ENCODE measurements at places on chromosomes 4 and X.

DNA sequence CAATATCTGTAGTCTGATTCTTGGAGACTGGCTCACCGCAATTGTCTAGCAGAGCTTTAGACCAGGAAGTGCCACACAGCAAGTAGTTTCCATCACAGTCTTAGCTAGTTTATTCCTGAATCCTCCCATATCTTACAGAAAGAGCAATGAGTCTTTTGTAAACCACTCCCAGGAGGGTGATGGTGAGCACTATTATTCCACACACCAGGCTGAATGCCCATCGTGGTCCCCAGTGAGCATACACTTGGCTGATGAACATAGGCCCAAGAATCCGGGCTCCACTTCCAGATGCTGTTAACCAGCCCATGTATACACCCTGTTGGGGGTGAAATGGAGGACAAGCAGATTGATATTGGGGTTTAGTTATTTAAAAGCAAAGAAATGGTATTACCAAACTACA, 39.8 kb downstream of the PLK4 start:
- peaks cover 38% of the 10 kb centered on the region for H3K36me3 ChIP-seq
- no peak overlapping the region for H3K27ac ChIP-seq
- peak overlapping the region; percentile 6 for H3K4me3 ChIP-seq
- no peaks in the 10 kb centered on the region for H3K4me1 ChIP-seq
- DNase-seq, result no peak

DNA sequence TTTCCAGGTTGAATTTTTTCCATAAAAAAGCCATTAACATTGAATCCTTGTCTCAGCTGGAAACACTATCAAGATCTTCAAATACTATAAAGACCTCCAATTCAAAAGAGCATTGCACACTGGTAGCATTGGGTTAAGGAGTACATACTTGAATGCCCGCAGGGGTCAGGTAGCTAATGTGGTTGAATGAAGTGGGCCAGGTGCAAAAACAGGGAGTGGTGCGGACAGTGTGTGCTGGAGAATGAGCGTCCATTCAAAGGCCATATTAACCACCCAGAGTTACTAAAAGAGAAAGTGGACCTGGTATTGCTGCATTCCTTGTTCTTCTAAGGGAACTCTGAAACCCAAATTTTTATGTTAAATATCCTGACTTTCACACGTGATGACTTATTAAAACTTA, 91.6 kb downstream of the NYX start:
- no peak overlapping the region for H3K4me3 ChIP-seq
- DNase-seq, result no peak
- peaks cover 9% of the 10 kb centered on the region for H3K27me3 ChIP-seq
- H3K27ac ChIP-seq, result no peak overlapping the region
- H3K36me3 ChIP-seq, result no peaks in the 10 kb centered on the region

- DNase-seq, result no peak
- H3K4me1 ChIP-seq, result peaks cover 1% of the 10 kb centered on the region
- no peak overlapping the region for H3K27ac ChIP-seq
- H3K36me3 ChIP-seq, result no peaks in the 10 kb centered on the region
- no peak overlapping the region for H3K4me3 ChIP-seq
Measured at GRCh38 chrX:39652336-39652735, 445.4 kb downstream of the BCOR start.

GRCh38 chr4:88613417-88613875, 21.2 kb downstream of the HERC3 start:
- H3K4me3 ChIP-seq, result no peak overlapping the region
- no peak overlapping the region for H3K27ac ChIP-seq
- peaks cover 4% of the 10 kb centered on the region for H3K36me3 ChIP-seq

GRCh38 chr4:20422398-20422797, 170.7 kb downstream of the SLIT2 start:
- H3K36me3 ChIP-seq, result no peaks in the 10 kb centered on the region
- no peak overlapping the region for H3K4me3 ChIP-seq
- H3K4me1 ChIP-seq, result no peaks in the 10 kb centered on the region
- no peak overlapping the region for H3K27ac ChIP-seq
- peak; percentile 56 for DNase-seq

DNA sequence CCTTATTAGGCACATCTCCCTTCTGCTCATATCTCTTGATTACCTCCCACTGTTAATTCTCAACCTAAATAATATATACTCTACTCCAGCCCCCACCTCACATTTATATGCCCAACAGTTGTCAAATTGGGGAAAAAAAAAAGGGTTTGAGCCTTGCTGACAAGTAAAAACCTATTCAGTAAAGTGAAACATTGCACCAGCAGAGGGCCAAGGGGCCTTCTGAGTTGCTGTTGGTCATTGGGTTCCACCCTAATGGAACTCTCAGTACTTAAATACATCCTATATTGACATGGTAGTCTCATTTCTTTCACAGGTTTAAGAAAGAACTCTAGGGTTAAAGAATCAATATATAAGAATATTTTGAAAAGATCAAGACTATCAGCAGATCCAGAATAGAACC, 362.2 kb downstream of the SMARCA1 start:
- H3K27ac ChIP-seq, result no peak overlapping the region
- no peak for DNase-seq
- H3K4me1 ChIP-seq, result no peaks in the 10 kb centered on the region
